ENCODE measurements at places on chromosomes 2 and 18.

GRCh38 chr18:46257366-46257765 lies 153.2 kb downstream of the HAUS1 start:
- no peak overlapping the region for H3K4me3 ChIP-seq
- H3K27ac ChIP-seq, result no peak overlapping the region
- peaks cover 20% of the 10 kb centered on the region for H3K36me3 ChIP-seq

DNA sequence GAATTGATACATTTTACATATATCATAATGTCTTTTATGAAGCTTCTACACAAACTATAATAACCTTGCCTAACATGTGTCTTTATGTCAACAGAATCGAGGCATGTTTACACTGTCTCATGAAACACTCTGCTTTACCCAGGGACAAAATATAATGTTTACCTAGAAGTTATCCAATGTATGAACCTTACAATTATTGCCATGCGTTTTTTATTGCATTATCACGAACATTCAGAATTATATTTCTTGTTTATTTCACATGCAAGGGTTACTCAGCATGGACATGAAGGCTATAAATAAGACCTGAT lies 19.8 kb downstream of the LONRF2 start:
- no peak overlapping the region for H3K4me3 ChIP-seq
- H3K27me3 ChIP-seq, result no peaks in the 10 kb centered on the region
- DNase-seq, result no peak
- H3K27ac ChIP-seq, result no peak overlapping the region
- H3K36me3 ChIP-seq, result no peaks in the 10 kb centered on the region

- no peaks in the 10 kb centered on the region for H3K36me3 ChIP-seq
- no peak overlapping the region for H3K4me3 ChIP-seq
- DNase-seq, result no peak
- no peak overlapping the region for H3K27ac ChIP-seq
- peaks cover 2% of the 10 kb centered on the region for H3K27me3 ChIP-seq
These were observed 103.4 kb downstream of the CLIP4 start for GRCh38 chr2:29218550-29219125.

DNA sequence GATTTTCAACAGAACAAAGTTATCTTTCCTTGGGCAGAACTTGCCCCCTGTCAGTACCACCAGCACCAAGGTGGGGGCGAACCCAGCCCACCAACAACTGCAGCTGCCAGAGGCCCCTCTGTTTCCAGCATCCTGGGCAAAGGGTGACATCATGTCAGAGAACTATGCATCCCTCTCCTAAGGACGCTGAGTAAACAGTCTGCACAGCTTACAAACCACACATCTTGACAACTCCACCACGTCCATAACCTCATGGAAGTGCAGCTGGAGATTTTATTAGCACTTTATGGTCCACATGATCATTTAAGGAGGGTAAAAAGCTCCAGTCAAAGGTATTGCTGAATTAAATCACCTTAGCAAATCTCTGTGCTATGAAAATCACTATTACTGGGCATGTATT lies 40.4 kb downstream of the PIEZO2 start:
- no peaks in the 10 kb centered on the region for H3K27me3 ChIP-seq
- no peaks in the 10 kb centered on the region for H3K4me1 ChIP-seq
- no peaks in the 10 kb centered on the region for H3K36me3 ChIP-seq
- no peak for DNase-seq
- no peak overlapping the region for H3K27ac ChIP-seq

DNA sequence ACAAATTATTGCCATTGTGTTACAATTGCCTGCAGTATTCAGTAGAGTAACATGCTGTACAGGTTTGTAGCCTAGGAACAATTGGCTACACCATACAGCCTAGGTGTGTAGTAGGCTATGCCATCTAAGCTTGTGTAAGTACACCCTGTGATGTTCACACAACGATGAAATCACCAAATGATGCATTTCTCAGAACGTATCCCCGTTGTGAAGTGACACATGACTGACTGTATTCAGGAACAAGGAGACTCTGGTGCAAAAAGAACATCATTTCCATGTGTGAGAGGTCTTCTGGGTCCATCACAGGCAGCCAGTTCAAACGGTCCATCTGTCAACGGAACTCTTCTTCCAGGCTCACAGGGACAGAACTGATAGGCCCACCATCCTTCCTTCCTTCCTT lies 263.7 kb downstream of the ANAPC1 start:
- H3K4me3 ChIP-seq, result no peak overlapping the region
- H3K27me3 ChIP-seq, result no peaks in the 10 kb centered on the region
- DNase-seq, result no peak
- peaks cover 24% of the 10 kb centered on the region for H3K4me1 ChIP-seq
- H3K27ac ChIP-seq, result peak overlapping the region; percentile 89

DNA sequence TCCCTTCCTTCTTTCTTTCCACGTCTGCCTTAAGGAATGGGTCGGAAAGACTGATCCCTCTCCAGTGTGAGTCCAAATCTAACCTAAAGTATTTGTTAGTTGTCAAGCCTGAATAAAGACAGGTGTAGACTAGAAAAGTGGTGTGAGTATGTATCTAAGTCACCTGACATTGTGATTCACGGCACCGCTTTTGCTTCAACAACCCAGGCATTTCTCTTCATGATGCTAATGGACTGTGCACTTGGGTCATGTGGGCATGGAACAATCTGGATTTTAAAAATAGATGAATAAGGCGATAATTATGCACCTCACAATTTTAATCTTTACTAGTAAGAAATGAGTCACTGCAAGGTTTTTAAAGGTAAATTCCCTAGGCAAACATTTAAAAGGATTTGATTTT lies 107.5 kb downstream of the LIPG start:
- H3K27me3 ChIP-seq, result no peaks in the 10 kb centered on the region
- no peak for DNase-seq
- no peaks in the 10 kb centered on the region for H3K4me1 ChIP-seq
- H3K36me3 ChIP-seq, result no peaks in the 10 kb centered on the region
- no peak overlapping the region for H3K4me3 ChIP-seq

DNA sequence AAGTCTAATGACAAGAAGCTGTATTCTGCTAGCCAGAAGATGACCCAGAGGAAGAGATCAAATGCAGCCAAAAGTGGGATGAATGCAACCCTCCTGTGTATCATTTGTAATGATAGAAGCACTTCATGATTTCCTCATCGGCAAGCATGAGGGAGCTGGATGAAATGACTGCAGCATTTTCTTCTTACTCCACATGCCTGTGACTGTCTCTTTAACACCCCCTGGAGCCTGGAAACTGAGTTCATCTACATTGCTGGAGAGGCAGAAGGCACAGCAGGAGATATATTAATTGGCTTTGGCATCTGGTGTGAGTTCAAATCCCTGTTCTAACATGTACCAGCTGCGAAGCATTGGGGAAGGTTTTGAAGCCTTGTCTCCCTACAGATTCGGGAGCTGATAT lies 37.7 kb downstream of the ID2 start:
- no peak overlapping the region for H3K4me3 ChIP-seq
- no peaks in the 10 kb centered on the region for H3K36me3 ChIP-seq
- H3K27me3 ChIP-seq, result no peaks in the 10 kb centered on the region
- no peak overlapping the region for H3K27ac ChIP-seq

GRCh38 chr2:37569986-37570679 lies 101.3 kb downstream of the CDC42EP3 start:
- no peak overlapping the region for H3K27ac ChIP-seq
- no peak overlapping the region for H3K4me3 ChIP-seq
- H3K4me1 ChIP-seq, result peaks cover 32% of the 10 kb centered on the region
- no peak for DNase-seq
- no peaks in the 10 kb centered on the region for H3K27me3 ChIP-seq

- no peaks in the 10 kb centered on the region for H3K36me3 ChIP-seq
- no peaks in the 10 kb centered on the region for H3K27me3 ChIP-seq
- no peak overlapping the region for H3K4me3 ChIP-seq
- peak; percentile 1 for DNase-seq
These were observed 233.7 kb downstream of the METTL4 start for GRCh38 chr18:2337552-2338141.

DNA sequence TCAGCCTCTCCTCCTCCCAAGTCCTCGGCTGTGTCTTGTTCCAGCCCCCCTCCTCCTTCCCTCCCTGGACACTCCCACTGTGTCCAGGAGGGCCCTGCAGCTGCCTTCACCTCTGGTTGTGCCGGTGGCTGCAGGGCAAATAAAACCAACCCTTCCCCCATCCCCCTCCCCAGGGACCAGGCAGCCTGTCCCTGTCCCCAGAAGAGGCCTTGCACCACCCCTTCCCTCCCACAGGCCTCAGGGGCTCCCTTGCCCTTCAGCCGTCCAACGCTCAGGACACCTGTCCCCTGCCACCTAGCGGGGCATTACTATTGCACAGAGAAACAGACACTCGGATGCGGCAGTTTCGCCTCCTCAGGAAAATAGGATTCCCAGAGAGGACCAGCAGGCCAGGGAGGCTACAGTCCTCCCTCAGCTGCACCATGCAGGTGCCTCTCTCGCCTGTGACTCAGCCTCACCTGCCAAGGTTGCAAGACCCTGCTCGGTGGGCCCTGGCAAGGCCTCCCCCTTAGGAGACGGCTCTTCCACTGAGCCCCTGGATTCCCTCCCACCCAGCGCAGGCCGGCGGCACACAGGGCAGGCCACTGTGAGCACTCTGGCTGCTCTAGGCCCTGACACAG lies 5.5 kb upstream of the GPC1 start:
- H3K4me3 ChIP-seq, result no peak overlapping the region
- peaks cover 7% of the 10 kb centered on the region for H3K27me3 ChIP-seq
- no peak overlapping the region for H3K27ac ChIP-seq
- DNase-seq, result no peak

- H3K27me3 ChIP-seq, result no peaks in the 10 kb centered on the region
- no peaks in the 10 kb centered on the region for H3K36me3 ChIP-seq
- no peak for DNase-seq
- no peak overlapping the region for H3K27ac ChIP-seq
- no peak overlapping the region for H3K4me3 ChIP-seq
- no peaks in the 10 kb centered on the region for H3K4me1 ChIP-seq
These were observed 150.5 kb downstream of the EN1 start for GRCh38 chr2:118696786-118697465.

GRCh38 chr2:144759746-144760145 lies 239.8 kb upstream of the ZEB2 start:
- H3K36me3 ChIP-seq, result no peaks in the 10 kb centered on the region
- H3K4me3 ChIP-seq, result no peak overlapping the region
- no peak overlapping the region for H3K27ac ChIP-seq

DNA sequence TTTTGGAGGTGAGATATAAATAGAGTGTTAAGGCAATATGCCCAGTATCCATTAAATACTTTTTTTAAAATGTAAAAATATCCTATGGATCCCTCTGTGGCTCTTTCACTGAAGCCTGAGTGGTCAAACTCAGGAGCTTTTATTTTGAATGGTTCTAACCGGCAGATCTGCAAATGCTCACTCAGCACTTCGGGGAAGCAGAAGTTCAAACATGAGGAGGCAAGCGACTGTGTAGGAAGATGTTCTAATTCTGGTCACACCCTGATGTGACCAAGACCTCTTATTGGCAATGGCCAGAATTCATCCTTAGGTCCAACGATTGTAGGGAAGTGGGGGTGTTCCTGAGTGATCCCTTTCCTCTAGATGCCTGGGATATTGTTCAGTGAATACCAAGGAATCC lies 168.8 kb downstream of the CDCA7 start:
- H3K4me1 ChIP-seq, result no peaks in the 10 kb centered on the region
- H3K27ac ChIP-seq, result no peak overlapping the region
- no peak for DNase-seq
- peaks cover 2% of the 10 kb centered on the region for H3K27me3 ChIP-seq

GRCh38 chr2:98580656-98581284 lies 27.5 kb downstream of the COA5 start:
- H3K36me3 ChIP-seq, result peaks cover 50% of the 10 kb centered on the region
- no peak overlapping the region for H3K4me3 ChIP-seq
- no peaks in the 10 kb centered on the region for H3K4me1 ChIP-seq
- H3K27ac ChIP-seq, result no peak overlapping the region

- no peak for DNase-seq
- H3K36me3 ChIP-seq, result no peaks in the 10 kb centered on the region
- H3K27ac ChIP-seq, result no peak overlapping the region
- H3K4me1 ChIP-seq, result no peaks in the 10 kb centered on the region
- no peak overlapping the region for H3K4me3 ChIP-seq
These were observed 72.1 kb downstream of the EDAR start for GRCh38 chr2:108916796-108917421.

DNA sequence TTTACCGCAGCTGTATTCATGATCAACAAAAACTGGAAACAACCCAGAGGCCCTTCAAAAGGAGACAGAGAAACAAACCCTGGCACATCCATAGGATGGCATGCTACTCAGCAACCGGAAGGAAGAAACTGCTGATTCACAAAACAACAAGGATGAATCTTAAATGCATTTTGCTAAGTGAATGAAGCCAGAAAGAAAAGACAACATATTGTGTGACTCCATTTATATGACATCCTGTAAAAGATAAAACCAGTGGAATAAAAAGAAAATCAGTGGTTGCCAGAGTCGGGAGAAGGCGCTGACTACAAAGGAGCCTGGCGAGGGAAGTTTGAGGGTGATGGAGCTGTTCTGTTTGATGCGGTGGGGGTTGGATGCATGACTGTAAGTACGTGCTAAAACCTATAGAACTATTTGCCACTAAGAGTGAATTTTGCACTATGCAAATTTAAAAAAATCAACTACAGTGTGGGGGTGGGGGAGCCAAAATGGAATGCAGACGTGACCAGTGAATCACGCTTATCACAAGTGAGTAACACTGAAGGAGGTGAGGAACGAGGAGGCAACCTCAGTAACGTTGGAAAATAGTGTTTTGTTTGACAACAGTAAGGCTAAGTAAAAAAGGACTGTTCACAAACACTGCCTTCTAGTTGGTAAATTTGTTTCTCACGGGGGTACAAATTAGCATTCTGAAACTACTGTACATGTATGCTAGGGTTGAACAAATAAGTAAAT lies 108.9 kb downstream of the INHBB start:
- no peak overlapping the region for H3K4me3 ChIP-seq
- no peaks in the 10 kb centered on the region for H3K36me3 ChIP-seq
- peaks cover 2% of the 10 kb centered on the region for H3K27me3 ChIP-seq
- H3K4me1 ChIP-seq, result no peaks in the 10 kb centered on the region
- H3K27ac ChIP-seq, result no peak overlapping the region
- no peak for DNase-seq

DNA sequence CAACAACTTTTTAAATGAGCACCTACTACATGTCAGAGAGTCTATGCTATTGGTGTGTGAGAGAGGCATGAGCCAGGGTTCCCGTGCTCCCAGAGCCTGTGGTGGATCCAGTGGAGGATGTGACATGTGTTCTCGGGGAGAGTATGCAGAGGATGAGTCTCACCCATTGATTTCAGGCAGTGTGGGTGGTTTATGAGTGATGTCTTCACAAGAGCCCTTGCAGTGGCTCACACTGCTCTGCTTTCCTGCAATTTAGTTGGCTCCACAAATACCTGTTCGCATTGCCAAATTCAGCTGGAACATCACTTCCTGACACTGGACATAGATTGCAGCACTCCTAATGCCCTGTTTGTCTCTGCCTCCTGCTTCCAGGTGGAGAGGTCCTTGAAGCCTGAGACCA lies 243.6 kb upstream of the CXCR4 start:
- peaks cover 2% of the 10 kb centered on the region for H3K4me1 ChIP-seq
- H3K36me3 ChIP-seq, result no peaks in the 10 kb centered on the region
- DNase-seq, result no peak

GRCh38 chr2:112910219-112910618 lies 746 bp upstream of the IL37 start:
- no peak for DNase-seq
- H3K4me1 ChIP-seq, result peaks cover 17% of the 10 kb centered on the region
- H3K36me3 ChIP-seq, result no peaks in the 10 kb centered on the region
- no peak overlapping the region for H3K4me3 ChIP-seq

- H3K4me1 ChIP-seq, result no peaks in the 10 kb centered on the region
- H3K27ac ChIP-seq, result no peak overlapping the region
- no peak for DNase-seq
- no peak overlapping the region for H3K4me3 ChIP-seq
- H3K36me3 ChIP-seq, result peaks cover 16% of the 10 kb centered on the region
These were observed 106.8 kb downstream of the CRIM1 start for GRCh38 chr2:36462311-36462935.

GRCh38 chr2:240155048-240155744 lies 14.7 kb upstream of the OTOS start:
- no peaks in the 10 kb centered on the region for H3K4me1 ChIP-seq
- no peak overlapping the region for H3K4me3 ChIP-seq
- no peaks in the 10 kb centered on the region for H3K36me3 ChIP-seq
- H3K27me3 ChIP-seq, result peaks cover 13% of the 10 kb centered on the region
- no peak overlapping the region for H3K27ac ChIP-seq
- no peak for DNase-seq

Measured in immature natural killer cell (primary cell).